ENCODE measurements at places on chromosomes 1 and 21. TPM values are rescaled to one million over a fixed set of nuclear protein-coding genes. Genes with fewer than 3 reads are reported as not detected.

The GPR37L1 gene
- 0.13 TPM for polyA plus RNA-seq

The CD1B gene
- not detected for polyA plus RNA-seq

The KRTAP10-4 gene
- not detected for polyA plus RNA-seq

The FAM72C gene
- polyA plus RNA-seq, result not detected

The RAVER2 gene
- 28.1 TPM for polyA plus RNA-seq

The CCDC30 gene
- polyA plus RNA-seq, result 27.0 TPM

The RHD gene
- 2.1 TPM for polyA plus RNA-seq

The C1orf87 gene
- 0.16 TPM for polyA plus RNA-seq
